ENCODE measurements at places on chromosomes 6 and 20.

- DNase-seq: no peak
Measured at GRCh38 chr6:119020597-119021561, 57.6 kb downstream of the FAM184A start.

- DNase-seq: no peak
Measured at GRCh38 chr6:28600245-28600644, 74.6 kb downstream of the GPX5 start.

GRCh38 chr20:59221049-59221706, 57.6 kb downstream of the ZNF831 start:
- DNase-seq: no peak

- DNase-seq: no peak
Measured at GRCh38 chr6:89278956-89279355, 36.1 kb downstream of the GABRR2 start.

GRCh38 chr6:28322661-28323060, 13.3 kb downstream of the ZSCAN31 start:
- no peak for DNase-seq

- no peak for DNase-seq
Measured at GRCh38 chr6:34200340-34200971, 36.2 kb upstream of the HMGA1 start.

DNA sequence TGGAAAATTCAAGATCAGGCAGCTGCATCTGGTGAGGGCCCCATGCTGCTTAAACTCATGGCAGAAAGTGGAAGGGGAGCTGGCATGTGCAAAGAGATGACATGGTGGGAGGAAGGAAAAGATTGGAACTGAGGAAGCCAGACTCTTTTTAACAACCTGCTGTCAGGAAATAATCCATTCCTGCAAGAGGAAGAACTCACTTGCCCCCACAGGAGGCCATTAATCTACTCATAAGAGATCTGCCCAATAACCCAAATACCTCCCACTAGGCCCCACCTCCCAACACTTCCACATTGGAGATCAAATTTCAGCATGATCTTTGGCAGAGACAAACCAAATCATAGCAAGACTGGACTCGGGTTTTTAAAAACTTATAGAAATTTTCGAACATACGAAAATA, 200.5 kb upstream of the KCNQ5 start:
- DNase-seq: no peak

Data from GM12892 (cell line).